Sciatic nerve (tissue), 2 donors: ENCODE measurements at places on chromosomes 1 and 21.

GRCh38 chr21:28492127-28492526 is 500.6 kb downstream of the LTN1 start:
- no peak for DNase-seq

GRCh38 chr1:168112673-168113305 is 23.9 kb downstream of the GPR161 start:
- DNase-seq: no peak

- no peak for DNase-seq
These were observed 19.7 kb downstream of the BCAR3 start for GRCh38 chr1:93661829-93662474.

GRCh38 chr1:223772771-223773160 is 60.4 kb downstream of the CAPN2 start:
- DNase-seq: no peak

DNA sequence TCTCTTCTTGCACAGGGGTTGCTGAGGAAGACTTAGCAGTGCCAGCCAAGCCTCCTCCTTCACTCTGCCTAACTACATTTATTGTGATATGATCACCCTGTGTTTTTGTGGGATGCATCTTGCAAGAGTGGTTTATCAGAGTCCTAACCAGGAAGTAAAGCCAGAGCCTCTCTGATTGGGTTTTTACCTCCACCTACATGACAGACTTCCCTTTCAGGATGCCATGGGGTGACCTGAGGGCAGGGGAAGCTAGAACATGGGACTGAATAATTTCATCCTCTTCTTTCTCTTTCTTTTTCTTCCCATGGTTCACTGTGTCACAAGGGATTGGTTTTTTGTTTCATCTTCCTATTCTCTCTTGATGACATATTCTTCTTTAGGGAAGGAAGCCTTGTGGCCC is 146.6 kb downstream of the HHAT start:
- no peak for DNase-seq

DNA sequence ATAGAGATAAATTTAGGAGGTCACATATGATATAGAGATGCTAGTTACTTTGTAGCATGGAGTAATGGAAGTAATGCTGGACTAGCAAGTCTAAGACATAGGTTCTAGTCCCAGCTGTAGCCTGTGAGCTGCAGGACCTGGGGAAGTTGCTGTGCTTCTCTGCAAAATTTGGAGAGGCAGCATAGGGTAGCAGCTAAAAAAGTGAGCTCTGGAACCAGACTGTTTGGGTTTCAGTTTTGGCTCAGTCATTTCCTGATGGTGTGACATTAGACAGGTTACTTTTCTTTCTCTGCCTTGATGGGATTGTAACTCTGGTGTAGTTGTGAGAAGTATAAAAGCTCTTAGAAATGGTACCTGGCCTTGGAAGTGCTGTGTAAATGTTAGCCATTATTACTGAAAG is 3.3 kb downstream of the METTL13 start:
- no peak for DNase-seq

- no peak for DNase-seq
These were observed 137.7 kb downstream of the RUNX1 start for GRCh38 chr21:34911360-34911759.

DNA sequence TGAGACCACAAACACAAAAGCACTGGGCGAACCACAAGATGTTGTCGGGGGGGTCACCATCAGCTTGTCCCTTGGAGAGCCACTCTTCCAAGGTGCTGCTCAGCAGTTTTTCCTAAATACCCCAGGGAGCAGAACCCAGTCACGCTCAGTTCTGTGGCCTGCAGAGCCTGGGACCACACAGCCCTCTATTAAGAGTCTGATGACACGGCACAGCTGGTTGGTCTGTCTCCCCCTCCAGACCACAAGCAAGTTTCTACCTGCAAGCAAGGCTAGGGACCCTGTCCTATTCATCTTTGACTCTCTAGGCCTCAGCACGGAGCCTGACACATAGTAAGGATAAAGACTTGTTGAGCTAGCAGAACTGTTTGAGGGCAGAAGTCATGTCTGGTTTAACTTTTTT is 28.5 kb downstream of the SLC9A1 start:
- no peak for DNase-seq

DNA sequence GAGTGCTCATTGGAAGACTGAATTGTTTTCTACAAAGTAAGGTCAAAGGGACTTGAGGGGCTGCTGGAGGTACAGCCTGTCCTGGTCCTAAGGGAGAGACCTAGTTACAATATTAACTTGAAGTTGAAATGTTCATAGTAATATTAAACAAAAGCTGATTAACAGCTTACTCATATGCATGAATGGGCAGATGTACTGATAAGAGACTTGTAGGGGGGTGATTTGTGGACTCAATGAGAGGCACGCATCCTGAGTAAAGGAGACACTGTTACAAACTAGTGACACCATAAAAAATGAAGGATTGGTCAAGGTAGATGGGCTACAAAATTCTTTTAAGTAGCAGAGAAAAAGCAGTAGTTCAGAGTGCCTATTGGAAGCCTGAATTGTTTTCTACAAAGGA is 2.7 kb downstream of the HSD11B1 start:
- DNase-seq: no peak

GRCh38 chr1:198056255-198056654 is 100.5 kb upstream of the NEK7 start:
- DNase-seq: no peak

- no peak for DNase-seq
These were observed 62.2 kb downstream of the ZNF684 start for GRCh38 chr1:40593449-40594186.

DNA sequence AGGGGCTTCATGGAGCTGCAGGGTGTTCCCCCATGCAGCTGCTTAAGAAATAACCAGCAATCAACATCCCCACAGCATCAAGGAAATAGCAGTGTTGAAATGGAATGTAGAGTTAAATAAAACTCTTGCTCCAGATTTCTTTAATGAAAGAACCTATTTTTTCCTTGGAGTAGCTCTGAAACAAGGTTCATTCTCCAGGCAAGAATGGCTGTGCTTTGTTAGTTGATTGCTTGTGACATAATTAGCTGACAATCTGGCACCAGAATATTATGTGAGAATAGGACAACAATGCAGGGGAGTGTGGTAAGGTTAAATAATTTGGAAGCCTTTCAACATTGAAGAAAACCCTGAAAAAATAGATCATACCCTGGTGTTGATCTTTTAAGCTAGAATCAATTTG is 254.2 kb upstream of the RRP15 start:
- DNase-seq: no peak

- no peak for DNase-seq
These were observed 34.9 kb downstream of the WDR3 start for GRCh38 chr1:117964290-117965038.

GRCh38 chr1:221998781-221999180 is 256.9 kb upstream of the DUSP10 start:
- no peak for DNase-seq

DNA sequence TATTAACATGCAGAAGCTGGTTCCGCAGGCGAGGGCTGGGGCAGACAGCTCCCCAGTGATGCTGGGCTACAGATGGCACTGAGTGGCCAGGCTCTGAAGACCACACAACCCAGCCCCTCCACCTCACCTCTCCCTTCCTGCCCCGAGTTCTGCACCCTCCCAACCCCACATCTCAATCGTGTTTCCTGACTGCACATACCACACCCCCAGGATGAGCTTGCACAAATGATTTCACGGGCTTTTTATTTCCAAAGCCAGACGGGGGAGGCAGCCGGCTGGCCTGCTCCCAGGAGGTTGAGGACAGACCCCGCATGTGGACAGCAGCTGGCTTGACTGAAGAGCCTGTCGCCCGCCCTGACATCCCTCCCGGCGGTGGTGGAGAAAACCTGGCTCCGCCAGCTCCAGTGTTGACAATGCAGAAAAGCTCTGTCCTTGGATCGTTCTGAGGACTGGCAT is 21.4 kb upstream of the ALDH4A1 start:
- no peak for DNase-seq

- DNase-seq: no peak
These were observed 41.7 kb downstream of the ALPL start for GRCh38 chr1:21550866-21551475.

- DNase-seq: no peak
These were observed 4.2 kb downstream of the POMGNT1 start for GRCh38 chr1:46193984-46194570.

DNA sequence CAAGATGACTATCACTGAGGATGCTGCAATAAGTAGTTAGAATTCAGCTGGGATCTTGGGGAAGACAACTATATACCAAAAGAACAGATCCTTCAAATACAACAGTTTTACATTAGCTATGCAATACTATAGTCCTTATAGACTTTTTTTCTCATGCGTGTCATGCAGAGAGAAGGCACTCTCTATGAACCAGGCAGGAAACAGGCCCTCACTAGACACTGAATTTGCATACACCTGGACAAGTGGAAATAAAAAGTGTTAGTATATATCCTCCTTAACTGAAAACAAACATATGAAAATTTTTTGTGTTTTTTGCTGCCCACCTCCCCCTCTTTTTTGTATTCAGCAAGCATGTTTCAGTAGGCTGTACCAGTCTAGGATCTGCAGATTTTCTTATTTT is 29.9 kb downstream of the TMCO1 start:
- no peak for DNase-seq

- DNase-seq: no peak
These were observed 1535.2 kb downstream of the PLA2G4A start for GRCh38 chr1:188363943-188364342.
